ENCODE measurements at places on chromosomes 5 and 9. TPM values are rescaled to one million over a fixed set of nuclear protein-coding genes. Genes with fewer than 3 reads are reported as not detected.

- DNase-seq: no peak
Measured at GRCh38 chr9:34252016-34252415, 73.2 kb downstream of the UBAP1 start.

DNA sequence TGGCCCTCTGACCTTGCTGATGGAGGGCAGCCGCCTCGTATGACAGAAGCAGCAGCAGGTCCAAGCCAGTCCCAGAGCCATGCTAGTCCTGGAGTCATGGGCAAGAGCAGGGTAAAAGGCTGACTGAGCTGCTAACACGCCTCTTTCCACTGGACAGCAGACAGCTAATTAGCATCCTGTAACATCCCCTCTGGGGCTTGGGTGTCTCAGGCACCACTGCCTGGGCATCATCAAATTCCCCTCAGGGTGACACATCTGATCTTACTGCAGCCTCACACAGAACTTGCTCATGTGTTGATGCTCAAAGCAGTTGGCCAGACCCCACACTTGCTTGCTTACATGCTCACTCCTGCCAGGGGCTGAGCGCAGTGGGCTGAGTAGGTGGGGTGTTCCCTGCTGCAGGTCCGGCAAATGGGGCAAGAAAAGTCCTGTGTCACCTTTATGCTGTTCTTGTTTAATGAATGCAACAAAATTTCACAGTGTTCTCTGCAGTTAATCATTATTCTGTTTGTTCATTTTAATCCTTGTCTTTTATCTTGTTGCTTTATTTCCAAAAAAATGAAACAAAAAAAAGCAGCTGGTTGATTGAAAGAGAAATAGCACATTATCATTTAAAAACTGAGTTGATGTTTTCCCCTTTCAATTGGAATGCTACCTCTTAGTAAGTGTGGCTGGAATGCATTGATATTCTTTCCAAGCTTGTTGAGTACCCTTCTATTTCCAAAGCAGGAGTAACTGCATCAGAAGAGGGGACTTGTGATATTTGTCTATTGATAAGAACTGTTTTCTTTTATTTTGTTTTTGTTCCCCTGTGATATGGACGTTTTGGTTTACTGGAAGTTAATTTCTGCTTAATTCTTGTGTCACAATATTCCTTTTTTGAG, 254.1 kb downstream of the CDH18 start:
- no peak for DNase-seq

GRCh38 chr5:123107343-123108244, 18.6 kb downstream of the PRDM6 start:
- DNase-seq: no peak

- no peak for DNase-seq
Measured at GRCh38 chr9:135582541-135582940, 21.0 kb downstream of the PAEP start.

DNA sequence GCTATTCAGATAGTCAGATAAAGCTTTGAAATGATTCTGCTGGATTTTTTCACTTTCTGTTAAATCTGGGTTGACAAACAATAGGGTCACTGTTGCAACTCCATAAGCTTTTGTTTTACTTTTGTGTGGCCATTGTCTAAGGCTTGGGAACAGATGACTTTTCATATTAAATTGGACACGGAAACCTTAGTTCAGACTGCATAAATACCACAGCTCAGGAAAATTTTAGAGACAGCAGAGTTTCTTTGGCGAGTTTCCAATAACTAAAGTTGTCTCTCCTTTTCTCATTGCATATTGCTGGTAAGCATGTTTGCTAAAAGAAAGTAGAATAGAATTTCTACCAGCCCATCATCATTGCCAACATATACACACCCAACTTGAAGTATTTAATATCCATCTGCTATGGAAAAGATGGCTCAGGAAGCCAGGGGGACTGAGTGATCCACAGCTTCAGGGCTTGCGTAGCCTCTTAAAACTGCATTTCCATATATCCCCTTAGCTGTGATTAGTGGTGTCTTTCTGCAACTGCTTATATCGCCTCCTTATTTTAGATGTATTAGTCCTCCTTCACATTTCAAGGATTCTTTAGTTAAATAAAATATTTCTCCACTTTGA, 168.2 kb downstream of the ARHGAP26 start:
- no peak for DNase-seq

DNA sequence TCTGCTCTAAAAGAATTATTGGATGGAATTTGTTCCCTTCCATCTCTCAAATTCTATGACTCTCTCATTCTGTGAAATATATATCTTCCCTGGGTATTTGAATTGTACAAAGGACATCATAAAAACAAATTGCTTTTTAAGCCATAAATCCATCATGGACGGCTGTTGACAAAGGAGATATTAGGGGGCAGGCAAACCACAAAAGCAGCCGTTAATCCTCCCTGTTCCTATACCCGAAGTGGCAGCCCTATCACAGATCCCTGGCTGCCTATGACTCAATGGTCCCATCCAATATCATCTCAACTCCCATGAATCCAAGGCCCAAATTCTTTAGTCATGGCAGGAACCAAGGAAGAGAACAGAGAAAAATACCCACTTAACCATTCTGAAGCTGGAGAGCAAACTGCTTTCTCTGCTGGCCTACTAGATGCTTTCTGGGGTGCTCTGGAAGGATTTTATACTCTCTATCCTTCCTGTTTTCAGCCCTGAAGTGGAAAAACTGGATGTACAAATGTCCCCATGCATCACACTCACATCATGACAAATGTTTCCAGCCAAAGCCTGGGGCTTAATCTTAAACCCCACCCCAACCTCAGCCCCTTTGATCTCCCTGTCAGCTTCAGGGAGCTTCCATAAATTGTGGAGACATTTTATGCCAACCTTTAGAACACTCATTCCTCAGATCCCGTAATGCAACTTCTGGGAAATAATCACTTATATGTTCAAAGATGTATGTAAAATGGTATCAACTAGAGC, 59.5 kb downstream of the FAM114A2 start:
- no peak for DNase-seq

The BRINP1 gene
- not detected for total RNA-seq

The PCDHB6 gene
- not detected for total RNA-seq

The STOML2 gene
- total RNA-seq: 162 TPM

The DRD1 gene
- not detected for total RNA-seq

The CCDC192 gene
- not detected for total RNA-seq
